ENCODE measurements at places on chromosomes 11 and 22. TPM values are rescaled to one million over a fixed set of nuclear protein-coding genes. Genes with fewer than 3 reads are reported as not detected.

Gene SCN3B
- 1.2 TPM for total RNA-seq

Gene C11orf42
- not detected for total RNA-seq

Gene REXO2
- total RNA-seq: 174 TPM

Gene C11orf91
- not detected for total RNA-seq

DNA sequence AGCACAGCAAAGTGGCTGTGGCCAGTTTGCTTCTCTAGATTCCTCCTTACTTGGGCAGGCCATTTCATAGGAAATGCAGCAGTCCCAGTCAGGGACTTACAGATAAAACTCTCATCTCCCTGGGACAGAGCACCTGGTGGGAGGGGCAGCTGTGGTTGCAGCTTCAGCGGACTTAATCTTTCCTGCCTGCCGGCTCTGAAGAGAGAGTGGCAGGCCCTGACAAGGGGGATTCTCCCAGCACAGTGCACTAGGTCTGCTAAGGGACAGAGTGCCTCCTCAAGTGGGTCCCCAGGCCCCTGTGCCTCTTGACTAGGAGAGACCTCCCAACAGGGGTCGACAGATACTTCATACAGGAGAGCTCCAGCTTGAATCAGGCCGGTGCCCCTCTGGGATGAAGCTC lies 1649.1 kb downstream of the LRRC4C start:
- no peak for DNase-seq

DNA sequence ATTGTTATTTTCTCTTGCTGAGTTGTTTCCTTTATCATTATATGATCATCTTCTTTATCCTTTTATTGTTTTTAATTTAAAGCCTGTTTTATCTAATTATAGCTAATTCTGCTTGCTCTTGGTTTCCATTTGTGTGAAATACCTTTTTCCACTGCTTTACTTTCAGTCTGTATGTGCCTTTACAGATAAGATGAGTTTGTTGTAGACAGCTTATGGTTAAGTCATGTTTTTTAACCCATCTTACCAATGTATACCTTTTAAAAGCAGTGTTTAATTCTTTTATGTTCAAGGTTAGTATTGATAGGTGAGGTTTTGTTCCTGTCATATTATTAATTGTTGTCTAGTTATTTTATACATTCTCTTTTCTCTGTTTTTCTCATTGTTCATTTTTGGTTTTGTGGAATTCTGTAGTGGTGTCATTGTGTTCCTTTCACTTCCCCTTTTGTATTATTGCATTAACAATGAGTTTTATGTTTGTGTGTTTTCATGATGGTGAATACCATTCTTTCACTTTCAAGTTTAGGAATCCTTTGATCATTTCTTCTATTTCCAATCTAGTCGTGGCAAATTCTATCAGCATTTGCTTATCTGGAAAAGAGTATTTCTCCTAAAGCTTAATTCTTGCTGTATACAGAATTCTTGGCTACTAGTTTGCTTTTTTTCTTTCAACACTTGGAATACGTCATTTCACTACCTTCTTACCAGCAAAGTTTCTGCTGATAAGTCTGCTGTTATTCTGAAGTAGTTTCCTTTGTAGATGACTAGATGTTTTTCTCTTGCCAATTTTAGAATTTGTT lies 21.8 kb downstream of the OR5AN1 start:
- no peak for DNase-seq

DNA sequence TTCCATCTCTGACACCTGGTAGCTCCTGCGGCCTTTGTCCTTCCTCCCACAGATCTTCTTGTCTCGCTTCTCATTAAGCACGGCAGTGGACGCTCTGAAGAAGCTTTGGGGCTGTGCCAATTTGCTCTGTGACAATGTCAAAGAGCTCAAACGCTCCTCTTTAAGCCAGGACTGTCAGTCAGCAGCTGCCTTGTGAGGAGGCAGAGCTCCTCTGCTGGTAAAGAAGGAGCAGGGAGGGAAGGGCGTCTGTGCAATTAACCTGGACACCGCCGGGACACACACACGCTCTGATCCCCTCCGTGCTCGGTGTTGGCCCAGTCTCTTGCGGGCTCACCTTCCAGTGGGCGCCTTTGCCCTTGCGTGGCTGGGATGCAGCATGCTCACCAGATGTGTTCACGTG lies 373.9 kb downstream of the BRD1 start:
- no peak for DNase-seq

Data from Right ventricle myocardium inferior (tissue), 1 donor.